Head of caudate nucleus (tissue), 42 donors: ENCODE measurements at places on chromosomes 11 and 22.

GRCh38 chr11:72421351-72421750 lies 13.0 kb downstream of the CLPB start:
- no peak for DNase-seq

DNA sequence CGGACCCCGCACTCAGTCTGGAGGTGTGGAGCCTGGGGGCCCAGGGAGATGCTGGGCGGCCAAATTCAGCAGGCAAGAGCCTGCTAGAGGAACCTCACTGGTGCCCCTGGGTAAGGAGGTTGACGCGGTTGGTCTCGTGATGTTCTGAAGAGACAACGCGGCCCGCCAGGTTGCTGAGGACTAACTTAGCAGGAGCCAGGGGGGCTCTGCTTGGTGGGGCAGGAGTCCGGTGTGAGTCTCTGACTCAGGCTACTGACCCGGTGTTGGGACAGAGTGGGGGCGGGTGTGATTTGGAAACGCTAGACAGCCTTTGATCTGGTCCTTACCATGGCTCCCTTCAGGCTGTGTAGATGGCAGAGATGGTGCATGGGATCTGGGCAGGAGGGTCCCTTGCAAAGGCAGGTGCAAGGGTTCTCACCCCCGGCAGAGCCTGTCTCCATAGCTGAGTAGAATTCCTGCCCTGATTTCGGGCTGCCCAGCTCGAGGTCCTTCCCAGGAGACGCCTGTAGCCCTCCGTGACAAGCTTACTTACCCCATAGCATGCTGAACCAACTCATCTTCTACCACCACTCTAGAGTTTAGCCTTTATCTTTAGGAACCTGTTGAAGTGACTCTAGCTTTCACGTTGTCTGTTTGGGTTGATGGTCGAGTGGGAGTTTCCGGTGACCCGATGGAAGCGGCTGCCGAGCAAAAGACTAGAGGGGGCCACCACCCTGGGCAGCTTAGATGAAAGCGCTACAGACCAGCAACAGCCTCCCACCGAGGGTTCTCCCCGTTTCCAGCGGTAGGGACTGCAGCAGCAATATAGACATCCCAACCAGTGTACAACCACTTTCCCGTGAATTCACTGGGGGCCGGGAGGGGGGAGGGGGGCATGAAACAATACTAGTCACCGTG lies 38.4 kb downstream of the KCNC1 start:
- no peak for DNase-seq

DNA sequence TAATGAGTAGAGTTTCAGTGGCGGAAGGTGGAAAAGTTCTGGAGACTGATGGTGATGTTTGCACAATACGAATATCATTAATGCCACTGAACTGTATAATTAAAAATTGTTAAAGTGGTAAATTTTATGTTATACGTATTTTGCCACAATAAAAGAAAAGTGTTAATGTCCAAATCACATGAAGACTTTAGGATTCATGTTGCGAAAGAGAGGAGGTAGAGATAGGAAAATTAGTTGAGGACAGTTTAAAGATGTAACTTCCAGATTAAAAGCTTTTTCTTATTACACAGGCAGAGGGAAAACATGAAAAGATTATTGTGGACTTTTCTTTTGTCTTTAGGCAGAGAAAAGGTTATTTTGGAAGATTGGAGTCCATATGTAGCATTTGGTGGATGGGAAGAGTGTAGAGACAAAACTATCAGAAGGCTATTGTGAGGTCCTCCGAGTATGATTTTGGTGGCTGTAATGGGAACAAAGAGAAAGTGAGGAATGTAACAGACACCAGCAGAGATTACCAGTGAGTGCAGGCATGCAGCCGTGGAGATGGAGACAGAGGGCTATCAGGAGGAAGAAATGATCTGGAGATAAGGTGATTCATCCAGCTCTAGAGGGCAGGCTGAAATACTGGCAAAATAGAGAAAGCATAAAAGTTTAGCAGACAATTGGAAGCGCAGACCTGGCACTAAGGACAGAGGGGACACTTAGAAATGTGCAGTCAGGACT lies 12.5 kb downstream of the VPS26B start:
- DNase-seq = no peak

DNA sequence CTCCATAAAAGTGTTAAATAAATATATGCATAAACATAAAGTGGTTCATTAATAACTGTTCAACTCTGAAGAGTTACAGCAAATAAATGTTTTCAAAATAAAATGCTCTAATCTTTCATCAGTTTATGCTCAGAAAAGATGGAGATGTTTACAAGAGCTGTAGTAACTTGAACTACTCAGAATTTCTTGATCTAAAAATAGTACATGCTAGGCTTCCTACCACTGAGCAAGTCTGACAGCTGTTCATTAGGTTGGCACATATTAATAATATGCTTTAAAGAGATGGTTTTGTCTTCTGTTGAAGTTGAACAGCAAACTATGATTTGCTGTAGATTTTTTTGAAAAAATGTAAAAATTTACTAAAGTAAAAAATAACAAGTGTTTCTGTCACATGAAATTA lies 10.8 kb upstream of the SLN start:
- no peak for DNase-seq

DNA sequence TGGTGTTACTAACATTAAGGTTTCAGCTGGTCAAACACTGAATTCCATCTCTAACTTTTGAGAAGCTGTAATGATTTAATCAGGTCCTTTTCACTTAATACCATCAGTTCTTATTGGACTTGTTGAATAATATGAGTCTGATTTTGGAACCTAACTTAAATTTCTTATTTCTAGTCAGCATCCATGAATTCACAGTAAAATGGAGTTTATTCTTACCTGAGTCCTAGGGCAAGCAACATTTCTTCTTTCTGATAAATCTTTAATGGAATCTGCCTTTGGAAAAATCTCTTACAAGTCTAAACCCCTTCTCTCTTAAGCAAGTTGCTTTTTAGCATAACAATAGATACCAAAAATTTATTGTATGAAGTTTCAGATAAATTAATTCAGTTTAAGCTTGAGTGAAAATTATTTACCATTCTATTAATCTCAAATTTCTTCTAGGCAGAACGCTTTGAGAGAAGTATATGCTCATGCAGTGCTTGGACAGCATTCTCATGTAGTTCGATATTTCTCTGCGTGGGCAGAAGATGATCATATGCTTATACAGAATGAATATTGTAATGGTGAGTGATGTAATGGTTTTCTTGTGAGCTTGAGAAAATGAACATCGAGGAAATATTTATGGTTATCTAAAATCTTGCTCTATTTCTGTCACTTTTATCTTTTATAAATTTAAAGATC lies 3.4 kb downstream of the WEE1 start:
- no peak for DNase-seq

DNA sequence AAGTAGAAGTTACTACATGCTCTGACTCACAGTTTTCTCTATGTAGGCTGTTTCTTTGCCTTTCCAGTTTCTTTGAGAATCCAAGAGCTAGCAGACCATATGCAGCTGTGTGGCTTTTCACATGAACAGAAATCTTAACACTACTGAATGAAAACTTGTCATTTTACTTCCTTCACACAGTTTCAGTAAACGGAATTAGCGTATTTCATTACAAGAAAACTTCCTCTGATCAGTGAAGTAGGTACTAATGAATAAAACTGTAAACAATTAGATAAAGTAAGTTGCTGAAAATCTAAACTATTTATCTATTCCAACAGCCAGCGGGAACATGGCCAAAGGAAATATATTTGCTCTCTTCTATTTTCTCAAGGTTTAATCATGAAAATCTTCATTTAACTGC lies 953.2 kb downstream of the LRRC4C start:
- DNase-seq = no peak

DNA sequence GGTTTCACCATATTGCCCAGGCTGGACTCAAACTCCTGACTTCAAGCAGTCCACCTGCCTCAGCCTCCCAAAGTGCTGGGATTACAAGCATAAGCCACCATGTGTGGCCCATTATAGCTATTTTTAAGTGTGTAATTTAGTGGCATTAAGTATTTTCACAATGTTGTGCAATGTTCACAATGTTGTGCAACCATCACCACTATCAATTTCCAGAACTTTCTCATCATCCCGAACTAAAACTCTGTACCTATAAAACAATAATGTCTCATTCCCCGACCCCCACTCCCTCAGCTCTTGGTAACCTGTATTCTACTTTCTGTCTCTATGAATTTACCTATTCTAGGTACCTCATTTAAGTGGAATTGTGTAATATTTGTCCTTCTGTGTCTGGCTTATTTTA lies 7.5 kb downstream of the CFAP68 start:
- no peak for DNase-seq

- no peak for DNase-seq
These were observed 29.3 kb downstream of the OR8B12 start for GRCh38 chr11:124514131-124514530.

DNA sequence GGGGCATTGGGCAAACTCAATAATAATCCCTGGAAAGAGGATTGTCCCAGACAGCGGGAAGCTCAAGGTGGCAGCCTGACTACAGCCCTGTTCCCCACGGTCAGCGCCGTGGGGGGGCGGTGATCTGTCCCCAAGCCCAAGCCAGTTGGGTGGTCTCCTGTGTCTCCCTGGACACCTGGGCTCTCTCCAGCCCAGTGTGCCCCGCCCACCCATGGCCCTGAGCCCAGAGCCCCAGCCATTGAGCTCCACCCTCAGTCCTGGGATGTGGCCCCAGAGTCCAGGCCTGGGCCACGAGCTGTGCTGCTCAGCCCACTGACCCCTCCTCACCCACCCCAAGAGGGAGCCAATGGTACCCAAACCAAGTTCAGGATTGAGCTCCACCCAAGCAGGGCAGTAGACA lies 27.9 kb upstream of the PDE2A start:
- no peak for DNase-seq

DNA sequence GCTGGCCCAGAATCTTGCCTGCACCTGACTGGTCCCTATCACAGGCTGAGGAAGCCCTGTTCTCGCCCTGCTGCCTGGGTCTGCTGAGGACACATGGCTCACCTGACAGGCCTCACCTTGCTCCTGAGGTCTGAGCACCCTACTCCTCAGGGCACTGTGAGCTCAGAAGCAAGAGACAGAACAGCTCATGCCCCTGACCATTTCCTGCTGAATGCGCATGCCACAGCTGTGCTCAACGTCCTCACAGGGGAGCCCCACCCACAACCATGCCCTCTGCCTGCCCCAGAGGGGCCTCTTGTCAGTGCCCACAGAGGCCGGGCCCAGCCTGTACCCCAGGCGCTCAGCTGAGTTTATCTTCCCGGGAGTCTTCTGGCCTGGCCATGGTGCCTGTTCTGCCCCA lies 2.8 kb upstream of the TSPO start:
- no peak for DNase-seq

- DNase-seq = peak; percentile 52
These were observed 255.6 kb upstream of the CADM1 start for GRCh38 chr11:115759622-115760460.

DNA sequence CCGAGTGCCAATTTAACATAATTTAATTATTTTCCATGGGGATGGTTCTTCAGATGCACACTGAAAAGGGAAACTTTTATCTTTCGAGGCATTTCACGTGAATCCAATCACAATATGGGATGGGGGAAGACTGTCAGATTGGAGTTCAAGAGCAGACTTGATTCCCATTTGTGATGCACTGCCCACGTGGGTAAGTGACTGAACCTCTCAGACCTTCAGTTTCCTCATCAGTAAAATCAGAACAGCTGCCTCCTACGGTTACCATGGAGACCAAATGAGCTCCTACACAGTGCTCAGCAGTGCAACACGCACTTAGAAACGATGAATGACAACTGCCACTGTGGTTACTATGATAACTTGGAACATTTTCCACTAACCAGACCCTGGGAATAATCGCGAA lies 21.7 kb downstream of the KIAA0930 start:
- DNase-seq = peak; percentile 86

DNA sequence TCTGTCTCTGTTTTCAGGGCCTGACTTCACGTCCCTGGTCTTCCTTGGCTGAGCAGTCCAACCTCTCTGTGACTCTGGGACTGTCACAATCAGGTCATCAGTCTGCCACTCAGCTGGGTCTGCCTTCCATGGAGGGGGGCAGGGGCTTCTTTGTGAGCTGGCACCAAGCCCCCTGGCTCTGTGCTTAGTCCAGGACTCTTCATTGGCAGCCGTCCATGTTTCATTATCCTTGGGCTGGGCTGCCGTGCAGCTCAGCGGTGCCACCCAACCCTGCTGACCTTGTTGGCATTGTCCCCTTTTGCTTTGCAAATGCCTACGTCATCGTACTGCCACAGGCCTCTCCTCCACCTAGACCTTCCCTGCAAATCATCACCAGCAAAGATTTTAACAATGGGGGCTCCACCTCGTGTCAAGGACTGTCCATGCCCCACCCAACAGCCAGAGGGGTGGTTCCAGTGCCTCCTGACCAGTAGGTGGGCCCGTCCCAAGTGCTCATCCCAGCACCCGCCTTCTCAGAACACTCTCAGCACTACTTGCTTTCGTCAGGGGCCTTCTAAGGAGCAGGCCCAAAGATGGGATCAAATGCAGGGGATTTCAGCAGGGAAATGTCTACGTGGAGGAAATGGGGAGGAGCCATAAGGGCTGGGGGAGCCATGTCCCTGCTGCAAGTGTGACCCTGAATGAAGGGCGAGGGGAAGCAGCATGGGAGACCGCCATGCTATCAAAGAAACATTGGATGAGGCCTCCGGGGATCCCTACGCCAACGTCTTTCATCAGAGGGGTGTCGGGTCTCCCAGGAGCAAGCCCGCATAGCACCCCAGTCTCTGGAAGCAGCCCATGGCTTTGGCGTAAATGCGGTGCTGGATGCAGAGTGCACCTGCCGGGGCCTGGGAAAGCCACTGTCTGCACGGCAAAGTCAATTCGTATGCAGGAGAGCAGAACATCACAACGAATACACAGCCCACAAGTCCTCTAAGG lies 18.2 kb downstream of the KRTAP5-6 start:
- DNase-seq = no peak

DNA sequence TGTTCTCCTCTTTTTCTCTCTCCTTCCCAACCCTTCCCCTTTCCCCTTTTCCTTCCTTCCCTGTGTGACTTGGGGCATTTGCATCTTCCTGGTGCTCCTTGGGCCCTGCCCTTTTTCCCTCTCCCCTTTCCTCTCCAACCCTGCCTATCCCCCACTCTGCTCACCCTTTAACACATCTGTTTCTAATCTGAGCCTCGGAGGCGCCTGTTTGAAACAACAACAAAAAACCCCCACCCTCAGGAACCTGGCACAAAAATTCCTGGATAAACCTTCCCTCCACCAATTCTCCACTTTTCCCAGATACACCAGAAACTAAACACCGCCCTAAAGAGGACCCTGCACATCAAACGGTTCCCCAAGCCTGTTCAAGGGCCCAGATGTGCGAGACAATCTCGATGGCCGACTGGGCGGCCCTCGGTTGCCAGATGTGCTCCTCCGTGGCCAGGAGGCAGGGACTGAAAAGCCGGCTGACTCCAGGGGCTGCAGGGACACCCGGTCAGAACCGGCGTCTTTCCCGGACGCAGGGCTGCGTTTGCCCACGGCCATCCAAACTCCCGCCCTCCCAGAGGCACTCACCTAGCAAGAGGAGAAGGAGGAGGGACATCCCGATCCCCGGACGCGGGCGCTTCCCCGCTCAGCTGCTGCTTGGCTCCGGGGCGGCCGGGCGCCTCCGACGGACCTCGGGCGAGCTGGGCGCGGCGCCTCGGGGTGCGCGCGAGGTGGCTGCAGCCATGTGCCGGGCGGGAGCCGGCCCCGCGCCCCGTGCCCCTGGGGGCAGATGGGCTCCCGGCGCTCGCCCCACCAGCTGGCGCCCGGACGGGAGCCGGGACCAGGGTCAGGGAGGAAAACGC lies 486 bp downstream of the CLMP start:
- no peak for DNase-seq

- DNase-seq = no peak
These were observed 29.0 kb upstream of the CARD16 start for GRCh38 chr11:105074166-105074530.

GRCh38 chr22:27576815-27577573 lies 224.6 kb downstream of the MN1 start:
- no peak for DNase-seq
